ENCODE measurements at places on chromosomes 2 and 18.
A peak's percentile ranks its signal among the peaks of the same experiment; 100 is the strongest.

DNA sequence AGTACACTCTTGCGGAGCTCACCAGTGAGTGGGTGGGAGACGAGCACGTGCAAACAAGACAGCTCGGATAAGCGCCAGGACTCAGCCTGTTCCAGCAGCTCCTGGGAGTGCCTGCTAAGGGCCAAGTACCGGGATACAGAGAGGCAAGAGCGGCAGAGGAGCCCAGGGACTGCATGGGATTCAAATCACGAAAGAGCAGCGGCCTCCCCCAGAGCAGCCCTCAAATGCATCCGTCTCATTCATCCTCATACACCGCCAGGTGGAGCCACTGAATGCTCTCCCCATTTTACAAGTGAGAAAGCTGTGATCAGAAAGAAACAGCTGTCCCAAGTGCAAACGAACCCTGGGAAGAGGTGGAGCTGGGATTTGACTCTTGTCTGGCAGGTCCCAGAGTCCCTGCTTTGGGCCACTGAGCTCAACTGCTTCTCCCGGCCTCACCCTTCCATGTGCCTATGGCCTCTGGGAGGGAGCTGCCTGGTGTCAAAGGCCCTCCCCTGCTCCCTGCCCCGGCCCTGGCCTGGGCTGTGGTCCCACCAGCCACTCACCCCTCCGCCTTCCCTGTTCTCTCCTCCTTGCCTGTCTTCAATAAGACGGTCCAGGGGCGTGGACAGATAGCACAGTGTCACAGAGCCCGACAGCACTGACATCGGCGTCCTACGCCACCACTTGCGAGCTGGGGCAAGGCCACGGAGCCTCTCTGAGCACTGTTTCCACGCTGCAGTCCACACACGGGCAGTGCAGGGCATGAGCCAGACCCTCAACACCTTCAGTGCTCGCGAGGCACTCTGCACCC lies 72.8 kb upstream of the TAF1B start:
- peak; percentile 78 for DNase-seq

GRCh38 chr2:63619328-63619727 lies 30.6 kb downstream of the MDH1 start:
- DNase-seq, result no peak

DNA sequence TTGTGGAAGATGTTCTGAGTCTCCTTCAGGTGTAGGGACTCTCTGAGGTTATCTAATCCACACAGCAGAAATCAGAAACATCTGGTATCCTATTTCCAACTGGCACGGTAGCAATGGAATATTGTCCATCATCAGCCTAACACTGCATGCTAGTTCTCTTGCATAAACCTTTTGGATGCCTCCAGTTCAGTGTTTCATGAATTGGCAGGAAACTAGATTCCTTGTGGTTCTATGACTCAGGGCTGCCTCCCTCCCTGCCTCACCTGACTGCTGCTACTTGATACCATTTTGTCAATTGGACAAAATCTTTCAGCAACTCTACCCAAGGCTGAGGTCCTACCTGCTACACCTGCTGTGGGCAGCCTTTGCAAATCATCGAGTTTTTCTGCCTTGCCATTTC lies 130.9 kb downstream of the TPGS2 start:
- no peak for DNase-seq

GRCh38 chr2:55120634-55121359 lies 70.5 kb upstream of the RTN4 start:
- peak; percentile 81 for DNase-seq

DNA sequence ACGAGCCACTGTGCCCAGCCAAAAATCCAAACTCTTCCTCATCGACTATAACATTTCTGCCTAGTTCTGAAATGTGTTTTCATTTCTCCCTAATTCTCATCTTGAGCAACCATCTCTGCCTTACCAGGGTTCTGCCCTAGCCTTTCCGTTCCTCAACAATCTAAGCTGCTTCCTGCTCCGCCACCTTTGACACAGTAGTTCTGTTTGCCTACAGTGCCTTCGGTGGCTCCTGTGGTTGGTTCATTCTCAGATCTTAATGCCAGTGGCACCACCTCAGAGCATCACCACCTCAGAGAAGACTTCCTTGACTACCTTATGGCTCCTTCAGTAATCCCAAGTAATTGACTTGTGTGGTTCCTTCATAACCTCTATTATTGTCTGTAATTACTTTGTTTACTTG lies 3.8 kb downstream of the SOCS6 start:
- no peak for DNase-seq

DNA sequence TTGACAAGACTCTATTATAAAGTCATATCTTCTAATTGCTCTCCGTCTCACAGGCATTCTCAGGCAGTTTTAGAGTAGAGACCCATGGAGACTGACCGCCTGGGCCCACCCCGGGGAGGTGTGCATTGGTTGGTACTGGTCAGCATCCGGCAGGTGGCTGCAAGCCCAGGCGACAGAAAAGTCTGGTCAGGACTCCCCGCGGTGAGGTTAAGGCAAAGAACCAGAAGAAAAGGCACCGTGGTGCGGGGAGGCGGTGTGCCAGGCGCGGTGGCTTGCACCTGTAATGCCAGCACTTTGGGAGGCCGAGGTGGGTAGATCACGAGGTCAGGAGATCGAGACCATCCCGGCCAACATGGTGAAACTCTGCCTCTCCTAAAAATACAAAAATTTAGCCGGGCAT lies 32.5 kb downstream of the AMER3 start:
- no peak for DNase-seq

DNA sequence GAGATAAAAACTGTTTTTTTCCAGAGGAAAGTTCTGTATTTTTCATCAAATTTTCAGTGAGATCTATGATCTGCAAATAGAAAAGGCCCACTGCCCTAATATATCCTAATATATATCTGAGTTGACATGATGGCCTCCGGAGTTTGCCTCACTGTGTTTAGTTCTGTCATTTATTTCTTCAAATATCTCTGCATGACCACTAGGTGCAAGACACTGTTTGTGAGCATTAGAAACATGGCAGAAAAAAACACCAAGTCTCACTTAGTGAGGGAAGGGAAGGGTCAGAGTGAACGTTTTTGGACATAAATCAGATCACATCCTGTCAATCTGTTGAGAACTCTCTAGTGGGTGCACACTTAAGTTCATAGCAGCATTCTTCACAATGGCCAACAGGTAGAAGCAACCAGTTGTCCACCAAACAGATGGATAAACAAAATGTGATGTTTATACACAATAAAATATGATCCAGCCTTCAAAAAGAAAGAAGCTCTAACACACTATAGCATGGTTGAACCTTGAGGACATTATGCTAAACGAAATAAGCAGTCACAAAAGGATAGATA lies 53.4 kb downstream of the SPIRE1 start:
- DNase-seq, result no peak

DNA sequence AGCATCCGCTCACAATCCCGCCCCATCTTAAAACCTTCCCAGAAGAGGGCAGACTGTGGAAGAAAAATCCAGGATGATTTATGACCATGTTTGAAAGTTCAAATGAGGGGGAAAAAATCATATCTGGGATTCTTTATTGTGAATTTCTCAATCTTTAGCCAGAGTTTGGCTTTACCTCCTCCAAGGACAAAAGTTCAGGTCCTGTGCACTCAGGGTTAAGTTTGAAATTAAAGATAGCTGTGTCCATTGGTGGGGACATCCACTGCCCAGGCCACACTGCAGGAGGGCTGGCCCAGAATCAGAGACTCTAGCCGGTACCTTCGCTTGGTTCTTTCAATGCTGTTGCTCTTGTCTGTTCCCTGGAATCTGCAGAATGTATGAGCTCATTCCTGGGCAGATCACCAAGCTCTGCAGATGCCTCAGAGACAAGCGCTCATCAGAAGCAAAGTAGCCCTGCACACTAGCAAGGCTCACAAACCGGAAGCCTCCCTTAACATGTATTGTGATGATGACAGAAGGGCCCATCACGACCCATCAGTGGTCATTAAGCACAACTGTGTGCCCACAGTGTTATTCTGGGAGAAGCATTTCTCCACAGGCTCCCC lies 375.3 kb upstream of the KLHL29 start:
- no peak for DNase-seq

DNA sequence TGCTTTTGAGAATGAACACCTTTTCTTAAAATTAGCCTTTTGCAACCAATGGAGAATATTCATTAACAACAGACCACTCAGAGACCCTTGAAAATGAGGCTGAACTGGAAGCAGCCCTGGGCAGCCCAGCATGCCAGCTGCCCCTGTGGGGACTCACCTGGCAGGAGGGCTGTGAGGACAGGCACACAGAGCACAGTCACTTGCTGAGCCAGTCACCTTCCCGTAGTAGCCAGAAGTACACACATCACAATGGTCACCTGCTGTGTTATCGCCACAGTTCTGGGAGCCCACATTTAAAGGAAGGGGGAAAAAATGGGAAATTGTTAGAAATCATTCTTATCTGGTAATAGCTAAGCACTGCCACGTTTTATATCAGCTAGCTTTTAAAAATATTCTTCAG lies 115.5 kb downstream of the LAMA1 start:
- DNase-seq, result no peak

DNA sequence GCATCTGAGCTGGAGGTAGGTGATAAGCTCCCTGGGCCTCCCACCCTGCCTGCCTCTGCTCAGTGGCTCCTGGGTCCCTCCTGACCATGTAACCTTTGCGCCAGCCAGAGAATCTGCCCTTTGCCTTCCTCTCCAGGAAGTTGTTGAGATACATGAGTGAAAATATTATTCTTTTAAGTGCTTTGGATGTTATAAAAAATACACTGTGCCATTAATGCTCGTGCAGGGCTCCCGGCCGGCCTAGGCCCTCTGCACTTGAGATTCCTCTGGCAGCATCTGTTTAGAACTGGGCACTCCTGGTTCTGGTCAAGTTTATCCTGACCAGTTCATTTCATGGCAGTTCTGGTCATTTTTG lies 18.8 kb downstream of the AGAP1 start:
- DNase-seq, result no peak

GRCh38 chr2:136131961-136132824 lies 14.2 kb upstream of the CXCR4 start:
- no peak for DNase-seq

DNA sequence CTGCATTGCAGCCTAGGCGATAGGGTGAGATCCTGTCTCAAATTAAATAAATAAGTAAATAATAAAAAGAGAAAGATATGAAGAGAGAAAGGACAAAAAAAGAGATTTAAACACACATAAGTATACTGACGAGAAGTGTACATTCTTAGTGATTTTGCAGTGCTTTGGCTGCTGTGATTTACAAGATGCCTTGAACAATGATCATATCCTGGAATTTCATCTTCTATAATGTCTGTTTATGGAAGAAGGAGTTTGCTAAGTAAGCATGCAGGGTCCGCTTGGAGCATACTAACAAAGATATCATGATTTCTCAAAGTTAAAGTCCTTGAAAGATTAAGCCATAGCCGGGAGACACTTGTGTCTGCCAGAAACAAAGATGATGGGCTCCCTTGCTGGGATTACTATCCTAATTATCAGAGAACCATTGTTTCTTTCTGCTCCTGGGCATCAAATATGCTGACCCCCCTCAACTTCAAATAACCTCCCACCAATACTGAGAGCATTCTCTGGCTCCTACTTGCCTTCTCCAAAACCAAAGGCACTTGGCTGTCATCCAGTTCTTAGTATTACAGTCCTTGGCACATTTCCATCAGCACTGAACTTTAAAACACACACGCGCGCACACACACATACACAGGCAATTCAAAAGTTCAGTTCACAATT lies 47.5 kb upstream of the STAM2 start:
- peak; percentile 40 for DNase-seq

GRCh38 chr2:216298719-216299495 lies 73.4 kb downstream of the MARCHF4 start:
- no peak for DNase-seq

DNA sequence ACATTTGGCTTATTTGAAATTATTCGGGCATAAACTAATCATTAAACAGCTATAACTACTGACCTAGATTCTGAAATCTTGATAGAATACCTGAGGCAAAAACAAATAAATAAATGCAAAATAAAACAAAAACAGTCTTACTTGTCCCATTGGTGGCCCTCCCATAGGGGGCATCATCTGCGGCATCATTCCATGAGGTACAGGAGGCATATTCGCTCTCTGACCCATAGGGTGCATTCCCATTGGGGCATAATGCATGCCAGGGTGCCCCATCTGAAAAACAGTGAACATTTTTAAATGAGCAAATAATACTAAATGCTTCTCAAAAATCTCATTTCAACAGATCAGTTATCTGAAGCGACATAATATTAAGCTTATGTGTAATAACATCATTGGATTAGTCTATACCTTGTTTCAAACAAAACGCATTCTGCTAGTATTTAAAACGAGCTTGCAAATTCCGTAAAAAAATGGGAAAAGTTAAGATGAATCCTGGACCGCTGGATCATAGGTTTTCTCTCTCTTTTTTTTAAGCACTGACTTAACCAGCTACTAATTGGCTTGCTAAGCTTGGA lies 1.3 kb downstream of the PRPF40A start:
- no peak for DNase-seq

GRCh38 chr2:177622521-177622920 lies 229.9 kb downstream of the AGPS start:
- DNase-seq, result peak; percentile 79

GRCh38 chr18:57787068-57787685 lies 15.9 kb downstream of the ATP8B1 start:
- no peak for DNase-seq

- DNase-seq, result no peak
Observed at GRCh38 chr2:224407241-224407701, 5.4 kb upstream of the FAM124B start.

All from retina (tissue), 1 donor.